Fibroblast of the aortic adventitia (primary cell): ENCODE measurements at places on chromosomes 13 and 19. TPM values are rescaled to one million over a fixed set of nuclear protein-coding genes. Genes with fewer than 3 reads are reported as not detected.

DNA sequence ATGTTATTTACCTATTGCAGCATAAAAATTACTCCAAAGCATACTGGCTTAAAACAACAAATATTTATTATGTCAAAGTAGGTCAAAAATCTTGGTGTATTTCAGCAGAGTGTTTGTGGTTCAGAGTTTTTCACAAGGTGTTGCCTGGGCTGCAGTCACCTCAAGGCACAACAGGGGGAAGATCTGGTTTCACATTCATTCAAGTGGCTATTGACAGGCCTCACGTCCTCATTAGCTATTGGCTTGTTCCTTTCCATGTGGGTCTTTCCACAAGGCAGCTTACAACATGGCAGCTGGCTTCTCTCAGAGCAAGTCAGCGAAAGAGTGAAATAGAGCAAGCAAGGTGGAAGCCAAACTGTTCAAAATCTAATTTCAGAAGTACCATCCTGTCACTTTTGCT lies 602.9 kb downstream of the OLFM4 start:
- no peak for DNase-seq

GRCh38 chr19:8180018-8180417 lies 29.2 kb upstream of the CERS4 start:
- DNase-seq = no peak

DNA sequence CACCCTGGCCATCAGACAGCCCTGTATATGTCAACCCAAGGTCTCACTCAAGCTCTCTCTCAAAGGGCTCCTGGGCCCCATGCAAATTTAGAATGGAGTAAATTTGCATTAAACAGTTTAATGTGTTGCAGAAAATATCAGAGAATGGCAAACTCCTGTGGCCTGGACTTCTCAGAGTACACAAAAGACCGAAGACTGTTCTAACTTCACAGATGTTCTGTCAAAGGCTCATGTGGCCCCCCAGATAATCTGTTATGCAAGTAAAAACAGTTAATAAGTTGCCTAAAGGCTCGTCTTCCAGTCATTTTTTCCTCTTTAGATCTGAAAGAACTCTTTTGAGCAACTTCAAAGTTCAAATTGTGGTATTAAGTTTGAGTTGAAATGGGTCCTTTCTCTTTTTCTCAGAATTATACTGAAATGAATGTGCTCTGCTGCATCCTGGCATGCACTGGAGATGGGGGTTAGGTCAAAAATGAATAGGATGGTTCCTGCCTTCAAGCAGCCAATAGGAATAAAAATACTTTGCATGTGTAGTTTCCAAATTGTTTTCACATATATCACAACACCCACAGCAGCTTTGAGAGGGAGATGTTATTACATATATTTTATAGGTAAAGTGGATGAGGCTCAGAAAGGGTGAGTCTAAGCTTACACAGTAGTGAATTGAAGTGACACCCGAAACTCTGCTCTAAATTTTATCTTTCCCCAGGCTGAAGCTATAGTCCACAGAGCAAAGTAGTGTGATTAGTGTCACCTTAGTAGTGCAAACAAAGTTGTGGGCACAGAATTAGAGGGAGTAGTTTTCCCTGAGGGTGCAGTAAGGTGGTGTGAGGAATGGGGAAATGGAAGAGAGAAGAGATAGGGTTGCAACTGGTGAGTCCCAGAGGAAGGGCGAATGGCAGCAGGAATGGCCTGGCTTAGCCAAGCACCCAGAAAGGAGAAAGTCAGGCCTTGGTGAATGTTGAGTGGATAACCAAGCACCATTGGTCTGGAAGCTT lies 205.0 kb upstream of the RFC3 start:
- no peak for DNase-seq

DNA sequence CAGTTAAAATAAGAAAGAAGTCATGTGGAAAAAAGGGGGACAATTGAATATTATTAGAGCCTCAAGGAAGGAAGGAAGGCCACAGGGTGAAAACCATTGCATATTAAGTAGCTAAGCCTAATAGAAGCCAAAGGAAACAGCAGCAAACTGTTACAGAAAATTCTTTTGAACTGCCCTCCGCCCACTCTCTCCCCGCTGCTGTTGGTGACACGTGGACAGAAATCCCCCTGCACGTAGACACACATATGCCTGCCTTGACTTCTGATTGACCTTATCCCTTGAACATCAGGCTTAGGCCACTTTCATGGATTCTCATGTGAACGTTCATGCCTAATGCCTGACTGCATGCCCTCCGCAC lies 229.1 kb downstream of the KCNRG start:
- no peak for DNase-seq

DNA sequence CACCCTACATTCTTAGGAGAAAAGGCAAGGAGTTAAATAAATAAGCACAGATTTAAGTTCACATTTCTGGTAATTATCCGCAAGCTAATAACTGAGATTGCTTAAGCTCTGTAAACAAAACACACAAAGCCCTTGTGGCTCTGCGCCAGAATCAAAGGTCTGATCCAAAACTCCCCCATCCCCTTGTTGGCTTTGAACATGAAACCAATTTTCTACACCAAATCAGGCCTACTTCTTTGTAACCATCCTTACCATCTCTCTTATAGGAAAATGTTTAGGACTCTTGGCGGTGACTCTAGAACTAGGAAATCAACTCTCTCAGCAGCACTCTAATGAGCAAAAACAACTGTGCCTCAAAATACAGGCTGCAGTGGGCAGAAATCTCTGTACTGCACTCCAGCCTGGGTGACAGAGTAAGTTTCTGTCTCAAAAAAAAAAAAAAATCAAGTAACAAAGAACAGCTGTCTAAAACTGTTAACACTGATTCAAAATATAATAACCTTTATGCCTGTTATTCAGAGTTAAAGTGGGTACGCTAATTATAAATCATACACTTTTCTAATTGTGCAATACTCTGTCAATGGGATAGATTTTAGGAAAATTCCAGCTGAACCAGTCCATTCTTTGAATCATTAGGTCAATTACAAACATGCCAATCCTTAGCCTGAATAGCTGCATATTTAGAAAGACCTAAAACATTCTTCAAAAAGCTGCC lies 25.8 kb downstream of the ABCC4 start:
- DNase-seq = peak; percentile 52

DNA sequence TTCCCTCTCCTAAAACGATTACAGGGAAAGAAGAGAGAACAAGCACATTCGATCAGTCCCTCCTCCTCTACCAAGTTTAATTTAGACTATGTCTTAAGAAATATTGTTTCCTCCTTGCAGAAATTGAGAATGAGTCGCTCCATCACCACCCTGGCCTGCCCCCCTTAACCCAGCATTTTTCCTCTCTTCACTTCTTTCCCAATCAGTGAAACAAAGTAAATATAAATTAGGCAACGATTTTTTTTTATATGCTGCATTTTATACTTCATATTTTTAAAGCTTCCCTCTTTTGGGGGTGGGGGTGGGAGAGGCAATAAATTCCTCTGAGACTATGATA lies 300.0 kb downstream of the SPRY2 start:
- DNase-seq = no peak

DNA sequence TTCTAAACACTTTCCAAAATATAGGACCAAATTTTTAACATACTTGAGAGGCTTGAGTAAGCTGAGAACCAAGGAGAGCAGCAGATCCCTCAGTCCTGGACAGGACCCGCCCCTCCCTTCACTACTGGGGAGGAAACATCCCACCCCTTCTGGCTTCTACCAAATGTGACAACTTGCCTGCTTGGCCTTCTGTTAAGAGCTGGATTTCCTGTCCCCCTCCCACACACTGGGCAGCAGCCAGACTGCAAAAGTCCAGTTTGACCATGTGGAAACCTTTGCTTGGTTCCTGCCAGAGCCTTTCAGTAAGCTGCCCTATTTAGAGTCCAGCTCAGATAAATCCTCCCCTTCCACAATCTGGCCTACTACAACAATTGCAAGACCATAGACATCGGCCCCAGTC lies 84.3 kb downstream of the FGF14 start:
- DNase-seq = peak; percentile 82

- no peak for DNase-seq
Measured at GRCh38 chr19:19061506-19061905, 2.3 kb upstream of the SLC25A42 start.

DNA sequence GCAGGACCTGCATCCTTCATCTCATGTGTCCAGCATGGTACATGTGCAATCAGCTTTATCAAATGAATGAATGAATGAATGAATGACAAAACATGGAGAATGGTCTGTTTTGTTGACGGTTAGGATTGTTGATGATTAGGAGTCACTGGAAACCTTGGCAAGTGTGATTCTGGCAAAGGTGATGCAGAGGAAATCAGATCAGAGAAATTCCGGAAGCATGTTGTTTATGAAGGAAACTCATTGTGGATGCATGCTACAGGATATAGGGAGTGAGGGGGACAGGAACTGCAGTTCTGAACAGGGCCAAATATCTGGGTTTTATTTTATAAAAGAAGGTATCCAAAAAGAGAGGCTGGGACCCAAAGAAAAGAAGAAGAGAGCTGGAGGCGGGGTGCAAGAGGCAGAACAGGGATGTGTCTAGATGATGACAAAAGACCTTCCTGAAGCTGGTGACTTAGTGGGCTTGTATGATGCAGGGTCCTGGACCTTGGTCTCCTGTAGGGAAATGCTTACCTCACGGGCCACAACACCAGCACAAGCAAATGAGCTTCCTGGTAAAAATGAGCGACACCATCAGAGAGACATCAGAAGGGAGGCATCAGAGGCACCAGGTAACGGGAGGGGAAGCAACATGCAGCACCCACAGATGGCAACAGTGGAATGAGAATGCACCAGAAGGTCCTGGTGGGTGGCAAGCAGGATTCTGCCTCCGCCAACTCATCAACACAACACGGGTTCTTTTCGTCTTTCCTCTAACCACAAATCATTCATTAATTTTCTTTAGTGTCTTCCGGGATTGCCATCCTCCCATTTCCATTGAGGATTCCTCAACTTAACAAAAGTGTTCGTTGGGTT lies 159.6 kb downstream of the FOXO1 start:
- no peak for DNase-seq

GRCh38 chr19:2567580-2567979 lies 91.7 kb downstream of the GADD45B start:
- DNase-seq = no peak

DNA sequence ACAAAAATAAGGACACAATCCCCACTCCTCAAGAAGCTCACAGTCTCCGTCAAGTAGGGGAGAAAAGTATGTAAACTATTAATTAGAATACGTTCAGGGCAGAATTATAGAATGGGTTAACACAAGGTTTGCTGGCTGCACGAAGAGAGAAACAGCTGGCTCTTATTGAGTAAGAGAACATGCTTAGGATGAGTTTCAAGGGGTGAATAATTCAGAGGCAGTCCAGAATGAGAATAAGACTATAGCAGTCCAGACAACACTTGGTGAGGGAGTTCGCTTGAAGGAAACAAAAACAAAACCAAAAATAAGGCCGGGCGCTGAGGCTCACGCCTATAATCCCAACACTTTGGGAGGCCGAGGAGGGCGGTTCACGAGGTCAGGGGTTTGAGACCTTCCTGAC lies 61.9 kb downstream of the THSD1 start:
- peak; percentile 69 for DNase-seq

DNA sequence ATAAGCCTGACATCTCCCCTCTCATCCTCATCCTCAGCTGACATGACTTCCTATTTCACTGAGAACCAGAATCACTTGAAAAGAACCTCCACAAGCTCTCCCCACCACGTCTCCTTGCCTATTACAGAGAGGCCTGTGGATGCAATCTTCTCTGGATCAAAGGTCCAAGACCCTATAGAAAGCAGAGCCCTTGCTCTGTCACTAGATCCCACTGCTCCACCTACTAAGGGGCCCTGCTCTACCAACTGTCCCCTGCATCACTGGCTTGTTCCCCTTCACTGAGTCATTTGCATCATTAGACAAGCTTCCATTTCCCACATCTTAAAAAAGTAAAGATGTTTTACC lies 40.8 kb downstream of the RCBTB2 start:
- peak; percentile 3 for DNase-seq

DNA sequence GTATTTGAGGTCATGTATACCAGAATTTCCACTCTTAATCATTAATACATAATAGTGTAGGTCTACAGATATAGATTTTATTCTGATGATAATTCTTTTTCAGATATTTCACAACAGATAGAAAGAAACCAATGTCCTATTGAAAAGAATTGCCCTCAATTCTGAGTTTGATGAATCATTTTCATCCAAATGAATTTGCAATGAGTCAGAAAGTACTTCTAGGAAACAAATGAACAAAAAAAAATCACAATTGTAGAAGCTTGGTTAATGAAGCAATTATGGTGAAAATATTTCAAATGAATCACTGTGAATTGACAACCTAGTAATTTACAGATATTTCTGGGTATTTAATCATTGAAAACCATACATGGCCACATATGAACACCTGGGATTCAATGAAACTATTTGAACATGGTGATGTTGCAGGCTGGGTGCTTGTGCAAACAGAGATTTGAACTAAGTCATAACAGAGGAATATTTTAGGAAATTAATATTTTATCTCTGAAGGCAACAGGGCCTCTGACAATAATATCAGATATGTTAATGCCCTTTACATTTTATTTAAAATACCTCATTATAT lies 360.9 kb downstream of the SLITRK5 start:
- DNase-seq = no peak

DNA sequence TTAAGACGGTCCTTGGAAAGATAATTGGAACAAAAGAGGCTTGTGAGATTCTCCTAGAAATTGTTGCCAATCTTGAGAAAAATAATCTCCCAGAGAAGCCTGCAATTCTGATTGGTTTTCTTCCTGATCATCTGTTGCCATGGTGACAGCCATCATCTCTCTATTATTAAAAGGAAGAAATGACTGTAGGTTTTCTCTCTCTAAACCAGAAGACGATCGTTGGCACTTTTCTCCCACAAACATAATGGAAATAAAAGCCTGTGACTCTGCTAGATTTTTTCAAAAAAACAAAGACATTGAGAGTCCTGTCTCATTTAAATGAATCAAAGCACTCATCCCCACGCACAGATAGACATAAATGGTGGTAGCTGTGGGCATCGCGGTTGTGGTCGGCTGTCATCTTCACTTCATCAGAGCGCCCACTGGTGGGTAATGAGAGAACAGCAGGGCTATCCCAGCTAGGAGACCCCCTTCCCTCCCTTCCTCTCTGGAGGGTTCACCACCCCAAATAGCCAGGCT lies 21.7 kb upstream of the CALM3 start:
- DNase-seq = no peak

- DNase-seq = peak; percentile 53
Measured at GRCh38 chr13:31201341-31202031, 1.7 kb downstream of the B3GLCT start.

GRCh38 chr13:94860981-94861407 lies 148.6 kb upstream of the SOX21 start:
- peak; percentile 27 for DNase-seq

SHC2 gene
- 0.81 and 3.3 TPM in 2 replicates for total RNA-seq

MPHOSPH8 gene
- total RNA-seq = 14.0 and 48.5 TPM in 2 replicates

ZNF723 gene
- not detected in 2 replicates for total RNA-seq

ADPRHL1 gene
- total RNA-seq = 2.4 and 2.8 TPM in 2 replicates

PROZ gene
- total RNA-seq = not detected in 2 replicates

ZNF497 gene
- 0.98 and 1.1 TPM in 2 replicates for total RNA-seq

IGFL1 gene
- not detected in 2 replicates for total RNA-seq

SH2D3A gene
- not detected in 2 replicates for total RNA-seq

RNF17 gene
- not detected in 2 replicates for total RNA-seq

AMH gene
- total RNA-seq = 0.81 and 1.8 TPM in 2 replicates

SHISA2 gene
- 0.08 and 0.90 TPM in 2 replicates for total RNA-seq

PVR gene
- total RNA-seq = 16.7 and 31.5 TPM in 2 replicates
